ENCODE measurements at places on chromosomes 4 and X.
A peak's percentile ranks its signal among the peaks of the same experiment; 100 is the strongest.

GRCh38 chr4:11698846-11699590 is 270.3 kb upstream of the HS3ST1 start:
- DNase-seq: no peak

- no peak for DNase-seq
Observed at GRCh38 chr4:135718019-135718418, 1516.4 kb upstream of the PABPC4L start.

GRCh38 chr4:119517361-119518229 is 111.0 kb downstream of the PDE5A start:
- DNase-seq: no peak

DNA sequence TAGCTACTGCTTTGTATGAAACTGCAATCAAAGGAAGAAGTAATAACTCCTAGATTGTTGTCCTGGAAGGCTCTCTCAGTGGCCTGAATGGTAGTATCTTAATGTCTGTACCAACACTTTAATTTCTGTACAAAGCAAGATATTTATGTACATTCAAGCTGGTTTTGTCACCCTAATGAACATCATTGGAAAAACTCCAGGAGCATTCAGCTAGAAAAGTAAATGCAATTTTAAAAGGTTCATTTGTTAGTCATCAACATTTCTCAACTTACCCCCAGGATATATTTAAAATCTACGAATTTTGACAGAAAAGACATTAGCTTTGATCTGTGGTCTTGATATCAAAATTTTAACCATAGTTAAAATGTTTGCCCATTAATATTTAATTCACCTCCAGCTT is 80.0 kb upstream of the FGF13 start:
- DNase-seq: no peak

- no peak for DNase-seq
Observed at GRCh38 chr4:71830497-71831190, 46.8 kb upstream of the GC start.

DNA sequence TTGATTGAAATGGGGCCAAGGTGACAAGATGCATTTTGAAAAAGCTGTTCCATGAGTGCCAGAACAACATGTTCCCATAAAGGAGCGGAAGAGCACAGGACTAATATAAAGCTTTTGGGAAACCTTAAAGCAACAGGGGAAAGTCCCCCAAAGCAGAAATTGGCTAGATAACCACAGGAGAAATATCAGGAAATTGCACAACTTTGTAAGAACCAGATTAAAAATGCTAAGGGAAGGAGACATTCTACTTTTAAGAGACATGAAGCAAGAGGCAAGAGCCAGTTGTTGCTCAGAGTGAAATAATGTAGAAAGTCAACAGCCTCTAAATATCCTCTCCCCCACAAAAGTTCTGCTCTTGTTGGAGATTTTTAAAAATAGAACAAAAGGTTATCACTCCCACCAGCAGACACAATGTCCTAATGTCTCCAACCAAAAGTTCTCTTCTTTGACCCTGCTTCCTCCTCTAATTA is 85.2 kb upstream of the LNX1 start:
- DNase-seq: no peak

GRCh38 chrX:85052205-85052604 is 48.5 kb downstream of the APOOL start:
- DNase-seq: no peak

DNA sequence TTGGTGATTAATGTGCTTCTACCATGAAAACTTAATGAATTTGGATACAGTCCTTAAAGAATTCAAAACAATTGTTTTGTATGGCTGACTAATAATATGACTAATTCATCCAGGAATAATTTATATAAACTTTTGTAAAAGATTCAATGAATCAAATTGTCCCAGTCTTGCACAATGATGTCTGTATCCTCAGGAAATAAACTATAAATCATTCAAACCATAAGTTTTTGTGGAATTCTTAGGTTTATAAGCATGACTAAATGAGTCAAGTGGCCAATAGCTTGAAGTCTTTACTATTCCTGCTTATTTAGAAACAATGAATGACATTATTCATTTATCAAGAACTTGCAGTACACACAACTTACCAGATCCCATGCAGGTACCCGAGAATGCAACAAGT is 935.0 kb upstream of the INTU start:
- DNase-seq: no peak

- no peak for DNase-seq
Observed at GRCh38 chr4:66564901-66565651, 894.8 kb upstream of the EPHA5 start.

GRCh38 chr4:119744580-119744979 is 116.0 kb upstream of the PDE5A start:
- no peak for DNase-seq

GRCh38 chr4:6020613-6021012 is 2.4 kb upstream of the C4orf50 start:
- DNase-seq: no peak

DNA sequence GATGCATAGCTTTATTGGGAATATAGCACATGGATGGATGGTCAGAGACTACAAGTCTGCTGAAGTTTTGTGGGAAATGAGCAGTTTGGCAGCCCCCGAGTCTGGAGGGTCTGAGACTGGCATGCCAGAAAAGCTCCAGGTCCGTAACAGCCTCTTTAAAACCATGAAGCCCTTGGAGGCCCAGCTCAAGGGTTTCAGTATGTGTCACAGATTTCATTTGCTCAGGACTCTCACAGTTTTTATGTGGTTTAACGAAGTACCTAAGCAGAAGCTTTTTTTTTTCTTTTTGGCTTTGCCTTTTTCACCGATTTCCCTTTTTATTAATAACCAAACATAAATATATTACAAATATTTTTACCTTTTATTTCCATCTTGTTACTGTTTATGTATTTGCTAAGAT is 30.6 kb upstream of the TMEM184C start:
- DNase-seq: no peak

GRCh38 chr4:1472911-1473518 is 66.8 kb upstream of the NKX1-1 start:
- no peak for DNase-seq

- no peak for DNase-seq
Observed at GRCh38 chr4:16692046-16692445, 206.4 kb downstream of the LDB2 start.

GRCh38 chr4:151323667-151324066 is 1.7 kb downstream of the SH3D19 start:
- no peak for DNase-seq

DNA sequence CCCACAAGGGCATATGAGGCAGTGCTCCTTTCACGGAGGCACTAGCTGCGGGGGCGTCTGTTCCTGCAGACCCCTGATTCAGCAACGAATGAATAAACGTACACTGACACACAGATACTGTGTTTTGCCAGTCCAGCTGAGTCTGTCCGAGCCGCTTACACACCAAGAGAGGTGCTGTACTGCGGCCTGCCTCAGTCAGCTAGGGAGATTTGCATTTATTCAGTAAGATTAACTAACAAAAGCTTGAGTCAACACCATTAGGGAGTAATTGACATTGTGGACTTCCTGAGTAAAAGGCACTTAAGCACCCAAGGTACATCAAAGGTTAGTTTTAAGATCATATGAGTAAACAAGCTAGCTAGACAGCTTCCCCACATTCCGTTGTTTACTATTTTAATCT is 31.0 kb upstream of the BEX4 start:
- DNase-seq: no peak

- no peak for DNase-seq
Observed at GRCh38 chrX:43643201-43643600, 12.9 kb upstream of the MAOA start.

GRCh38 chr4:25817059-25817681 is 45.6 kb downstream of the SEL1L3 start:
- no peak for DNase-seq

DNA sequence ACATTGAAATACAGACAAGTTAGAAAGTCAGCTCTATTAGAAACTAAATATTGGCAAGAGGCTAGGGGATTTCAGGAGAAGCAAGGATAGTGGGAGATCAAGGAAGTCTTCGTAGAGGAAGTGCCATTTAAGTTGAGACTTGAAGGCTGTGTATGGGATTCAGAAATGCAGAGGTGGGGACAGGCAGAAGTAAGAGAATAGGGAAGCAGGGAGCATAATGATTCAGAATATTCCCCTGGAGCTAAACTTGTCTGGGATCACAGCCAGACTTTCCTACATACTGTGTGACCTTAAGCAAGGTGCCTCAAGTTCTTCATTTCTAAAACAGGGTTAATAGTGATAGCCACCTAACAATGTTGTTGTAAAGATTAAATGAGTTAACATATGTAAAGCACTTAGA is 108.8 kb downstream of the DDIT4L start:
- no peak for DNase-seq

DNA sequence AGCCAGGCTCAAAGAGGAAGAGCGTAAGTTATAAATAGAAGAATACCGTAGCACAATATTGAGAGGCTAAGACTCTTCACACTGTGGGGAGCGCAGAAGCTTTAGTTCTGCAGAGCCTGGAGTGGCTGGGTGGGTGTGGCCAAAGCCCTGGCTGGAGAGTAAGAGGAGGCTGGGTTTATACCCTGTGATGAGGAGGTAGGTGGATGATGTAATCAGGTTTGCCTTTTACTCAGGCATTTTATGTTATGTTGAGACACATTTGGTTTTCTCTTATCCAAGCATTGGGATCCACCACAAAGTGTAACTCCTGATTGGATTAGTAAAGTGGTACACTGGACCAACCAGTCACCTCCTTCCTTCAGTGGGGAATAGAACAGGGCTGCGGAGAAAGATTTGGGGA is 13.9 kb downstream of the CDS1 start:
- no peak for DNase-seq

DNA sequence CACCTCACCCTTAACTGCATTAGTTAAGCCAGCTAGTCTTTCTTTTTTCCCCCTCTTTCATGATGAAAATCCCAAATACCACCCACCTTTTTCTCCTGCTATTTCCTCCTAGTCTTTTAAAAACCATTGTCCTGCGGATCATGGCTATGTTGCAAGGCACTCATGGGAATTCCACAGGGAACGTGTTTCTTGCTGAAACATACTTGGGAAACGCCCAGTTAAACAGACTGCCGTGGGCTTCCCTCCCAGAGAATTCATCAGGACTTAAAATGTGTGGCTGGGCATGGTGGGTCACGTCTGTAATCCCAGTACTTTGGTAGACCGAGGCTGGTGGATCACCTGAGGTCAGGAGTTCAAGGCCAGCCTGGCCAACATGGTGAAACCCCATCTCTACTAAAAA is 32.2 kb downstream of the XG start:
- no peak for DNase-seq

DNA sequence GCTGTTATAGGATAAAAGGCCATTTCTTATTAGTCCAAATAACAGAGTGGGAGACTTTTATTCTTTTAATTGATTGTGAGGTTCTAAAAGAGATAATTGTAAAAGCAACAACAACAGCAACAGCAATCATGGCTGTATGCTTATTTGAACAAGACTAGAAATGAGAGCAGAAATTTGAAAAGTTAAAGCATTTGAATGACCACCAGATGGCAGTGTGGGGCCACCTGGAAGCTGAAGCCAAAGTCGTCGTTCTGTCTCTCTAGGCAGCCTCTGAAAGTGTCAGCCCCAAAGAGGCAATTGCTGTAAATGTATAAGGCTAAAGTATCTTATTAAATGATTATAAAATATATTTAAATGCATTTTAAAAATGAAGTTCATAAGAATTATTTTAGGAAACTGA is 42.2 kb downstream of the SH2D1A start:
- DNase-seq: peak; percentile 21

DNA sequence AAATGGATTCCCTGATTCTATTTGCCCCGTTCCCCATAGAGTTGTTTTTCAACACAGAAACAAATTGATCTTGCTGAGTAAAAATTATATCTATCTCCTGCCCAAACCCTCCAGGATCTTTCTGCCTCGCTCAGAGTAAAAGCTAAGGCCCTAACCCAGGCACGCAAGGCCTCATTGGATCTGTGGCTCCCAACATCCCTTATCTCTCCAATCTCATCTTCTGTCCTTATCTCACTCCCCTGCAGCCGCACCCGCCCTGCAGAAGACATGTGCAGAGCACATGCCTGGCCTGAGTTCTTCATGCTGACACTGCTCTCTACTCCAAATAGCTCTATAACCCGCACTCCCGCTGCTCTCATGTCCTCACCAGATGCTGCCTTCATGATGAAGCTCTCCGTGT is 543.8 kb upstream of the ZFP42 start:
- DNase-seq: no peak

DNA sequence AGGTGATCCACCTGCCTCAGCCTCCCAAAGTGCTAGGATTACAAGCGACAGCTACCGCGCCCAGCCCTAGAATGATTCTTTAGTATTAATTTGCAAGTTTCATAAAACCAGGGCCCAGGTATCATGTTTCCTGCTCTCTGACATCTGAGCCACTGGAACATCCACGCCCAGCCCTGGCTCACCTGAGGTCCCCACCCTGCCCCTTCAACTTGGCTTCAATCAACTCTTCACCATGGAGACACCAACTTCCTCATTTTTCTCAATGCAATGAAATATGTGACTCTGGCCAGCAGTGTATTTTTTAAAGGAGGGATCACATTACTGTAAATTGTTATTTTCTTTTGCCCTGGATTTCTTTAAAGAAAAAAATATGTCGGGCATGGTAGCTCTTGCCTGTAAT is 3.9 kb downstream of the PRSS12 start:
- no peak for DNase-seq

- DNase-seq: no peak
Observed at GRCh38 chr4:25809996-25810395, 52.8 kb downstream of the SEL1L3 start.

DNA sequence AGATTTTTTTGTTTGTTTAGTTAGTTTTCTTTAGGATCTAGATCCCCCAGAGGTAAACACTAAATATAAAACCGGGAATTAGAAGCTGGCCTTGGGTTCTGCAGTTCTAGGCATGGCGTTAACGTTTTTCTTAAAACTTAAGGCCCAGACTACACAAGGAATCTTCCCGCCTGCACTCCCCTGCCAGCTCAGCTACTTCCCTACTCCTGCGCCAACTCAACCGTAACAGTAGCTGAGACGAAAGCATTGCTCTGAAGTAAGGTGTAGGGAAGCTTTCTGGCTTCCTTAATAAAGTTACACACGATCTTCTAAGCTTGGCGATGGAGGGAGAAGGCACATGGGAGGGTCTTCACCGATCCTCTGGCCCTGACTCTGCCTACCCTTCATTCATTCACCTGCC is 37.1 kb downstream of the CPE start:
- DNase-seq: no peak

GRCh38 chrX:123920105-123920785 is 41.3 kb upstream of the STAG2 start:
- DNase-seq: no peak

DNA sequence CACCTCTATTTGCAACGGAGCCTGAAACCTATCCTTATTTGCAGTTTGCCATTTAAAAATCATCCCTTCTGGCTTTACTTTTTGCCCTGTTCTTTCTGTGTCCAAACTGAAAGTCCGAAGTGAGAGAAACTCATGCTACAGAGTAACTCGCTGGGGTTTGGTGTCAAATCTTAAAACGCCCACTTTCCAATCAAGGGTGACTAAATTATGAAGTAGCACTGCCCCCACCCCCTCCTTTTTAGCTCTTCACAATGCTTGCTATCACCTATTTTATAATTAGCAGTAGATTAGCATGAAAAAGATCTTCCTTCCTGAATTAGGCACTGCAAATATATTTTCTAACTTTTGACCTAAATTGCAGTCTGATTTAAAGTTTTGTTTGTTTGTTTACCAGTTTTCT is 52.5 kb downstream of the VGLL1 start:
- peak; percentile 15 for DNase-seq

GRCh38 chr4:23970201-23970850 is 80.5 kb upstream of the PPARGC1A start:
- DNase-seq: no peak

Measured in stimulated activated CD4-positive, alpha-beta T cell treated with anti-CD3 and anti-CD28 coated beads, Interleukin-4, amount 100 ng/mL, for 48 hours (primary cell).